ENCODE measurements at places on chromosomes 16 and 17.

GRCh38 chr16:74611721-74612120 is 4.8 kb upstream of the GLG1 start:
- no peak for DNase-seq

GRCh38 chr16:86462334-86463084 is 47.8 kb upstream of the FOXF1 start:
- no peak for DNase-seq

GRCh38 chr16:11194913-11195312 is 61.1 kb downstream of the SOCS1 start:
- DNase-seq = no peak

- no peak for DNase-seq
Observed at GRCh38 chr16:67534431-67534830, 5.8 kb downstream of the RIPOR1 start.

GRCh38 chr16:50478773-50479149 is 69.4 kb upstream of the NKD1 start:
- DNase-seq = no peak

DNA sequence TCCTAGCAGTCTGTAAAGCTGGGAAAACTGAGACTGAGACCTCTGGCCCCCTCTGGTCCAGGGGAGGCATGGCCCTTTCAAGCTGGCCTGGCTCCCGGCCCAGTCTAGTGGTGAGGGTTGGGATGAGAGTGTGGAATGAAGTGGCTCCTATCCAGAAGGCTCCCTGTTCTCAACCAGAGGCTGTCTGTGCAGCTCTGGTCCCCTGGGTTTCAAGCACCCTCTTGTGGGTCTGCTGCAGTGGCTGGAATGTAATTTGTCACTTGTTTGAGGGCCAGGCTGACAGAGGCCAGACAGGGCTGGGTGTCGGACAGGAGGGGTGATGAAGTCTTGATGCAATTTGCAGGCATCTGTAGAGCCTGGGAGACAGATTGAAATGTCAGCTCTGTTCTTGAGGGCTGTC is 22.1 kb upstream of the PHF12 start:
- no peak for DNase-seq

DNA sequence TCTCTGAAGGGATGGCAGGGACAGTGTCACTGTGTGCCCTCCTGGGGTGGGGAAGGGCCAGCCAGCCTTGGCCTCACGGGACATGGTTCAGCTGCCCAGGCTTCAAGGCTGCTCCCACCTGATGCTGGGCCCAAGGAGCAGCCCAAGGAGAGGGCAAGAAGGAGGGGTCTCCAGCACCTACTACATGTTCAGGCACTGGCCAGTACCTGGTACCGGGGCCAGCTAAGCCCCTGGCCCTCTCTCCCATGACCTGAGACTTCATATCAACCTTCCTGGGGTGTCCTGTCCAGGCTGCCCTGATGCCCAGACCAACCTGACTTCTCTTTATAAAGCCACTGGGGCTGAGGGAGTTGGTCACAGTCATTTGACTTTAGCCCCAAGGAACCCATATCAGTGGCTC is 1.3 kb downstream of the USH1G start:
- no peak for DNase-seq

- no peak for DNase-seq
Observed at GRCh38 chr17:30824002-30824355, 513 bp downstream of the CRLF3 start.

GRCh38 chr17:29103341-29103740 is 60.4 kb downstream of the PIPOX start:
- DNase-seq = no peak

- DNase-seq = no peak
Observed at GRCh38 chr16:1028524-1029258, 43.9 kb upstream of the SSTR5 start.

GRCh38 chr17:81888105-81888987 is 3.0 kb downstream of the ALYREF start:
- DNase-seq = no peak

DNA sequence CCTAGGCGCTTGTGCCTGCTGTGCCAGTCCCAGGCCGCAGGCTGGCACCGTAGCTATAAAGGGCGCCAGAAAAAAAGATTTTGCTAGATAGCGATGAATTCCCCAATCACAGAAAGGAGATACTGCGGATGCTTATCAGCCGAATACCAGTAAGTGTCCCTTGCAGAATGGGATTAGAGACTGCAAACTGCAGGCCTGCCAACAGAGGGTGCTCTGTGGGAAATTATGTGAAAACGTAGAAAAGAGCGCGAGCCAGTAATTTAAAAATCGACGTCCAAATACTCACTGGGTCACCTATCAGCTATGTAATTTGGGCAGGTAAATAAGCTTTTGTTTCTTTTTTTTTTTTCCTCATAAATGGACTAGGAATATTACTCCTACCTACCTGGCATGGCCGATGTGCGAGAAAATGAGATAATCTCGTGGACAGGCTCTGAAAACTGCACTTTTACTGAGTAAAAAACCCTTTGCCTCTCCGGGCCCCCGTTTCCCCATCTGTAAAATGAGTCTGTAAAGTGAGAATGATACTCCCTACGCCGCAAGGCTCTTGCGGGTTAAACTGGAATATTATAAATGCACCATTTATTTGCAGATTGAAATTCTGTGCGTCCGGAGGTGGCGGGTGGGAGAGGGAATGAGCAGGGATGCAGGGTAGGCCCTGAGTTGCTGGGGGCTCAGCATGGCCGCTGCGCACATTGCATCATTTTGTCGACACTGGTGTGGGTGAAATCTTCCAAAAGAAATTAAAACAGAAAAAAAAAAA is 1.2 kb upstream of the COG1 start:
- DNase-seq = peak; percentile 69

DNA sequence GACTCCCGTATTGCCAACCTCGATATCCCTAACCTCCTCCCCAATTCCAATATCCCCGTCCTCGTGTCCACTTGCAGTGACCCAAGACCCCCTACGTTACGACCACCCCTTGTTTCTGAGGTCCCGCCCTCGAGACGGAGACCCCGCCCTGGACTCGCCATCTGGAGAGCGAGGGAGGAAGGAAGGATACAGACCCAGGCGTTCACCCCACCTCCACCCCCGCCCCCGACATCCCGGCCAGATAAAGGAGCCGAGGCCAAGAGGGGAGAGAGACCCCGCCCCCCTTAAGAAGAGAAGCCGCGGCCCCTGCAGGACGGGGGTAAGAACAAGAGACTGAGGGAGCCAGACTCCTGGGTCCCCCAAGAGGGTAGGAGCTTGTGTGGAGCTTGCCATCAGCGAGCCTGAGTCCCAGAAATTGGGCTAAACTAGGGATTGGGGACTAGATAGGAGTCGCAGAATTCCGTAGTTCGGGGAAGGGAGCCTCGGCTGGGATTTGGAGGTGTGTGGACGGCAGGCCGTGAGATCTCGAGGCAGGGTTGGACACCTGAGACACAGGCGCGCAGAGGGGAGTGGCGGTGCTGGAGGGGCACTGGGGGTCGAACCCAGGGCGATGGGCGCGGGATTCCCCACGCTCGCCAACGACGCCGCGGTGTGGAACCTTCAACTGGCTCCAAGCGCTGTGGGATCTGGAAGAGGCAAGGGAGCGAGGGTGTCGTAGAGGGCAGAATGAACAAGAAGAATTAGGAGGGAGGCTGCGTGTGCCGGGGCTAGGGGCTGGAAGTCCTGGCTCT is at the start of gene BCL6B:
TSS of gene BCL6B (plus strand) at position 270 of the 791 bp plus-strand sequence. CDS start 622 bp downstream, outside the sequence.
- DNase-seq = no peak

- no peak for DNase-seq
Observed at GRCh38 chr16:90026135-90026534, 6.9 kb upstream of the DBNDD1 start.

DNA sequence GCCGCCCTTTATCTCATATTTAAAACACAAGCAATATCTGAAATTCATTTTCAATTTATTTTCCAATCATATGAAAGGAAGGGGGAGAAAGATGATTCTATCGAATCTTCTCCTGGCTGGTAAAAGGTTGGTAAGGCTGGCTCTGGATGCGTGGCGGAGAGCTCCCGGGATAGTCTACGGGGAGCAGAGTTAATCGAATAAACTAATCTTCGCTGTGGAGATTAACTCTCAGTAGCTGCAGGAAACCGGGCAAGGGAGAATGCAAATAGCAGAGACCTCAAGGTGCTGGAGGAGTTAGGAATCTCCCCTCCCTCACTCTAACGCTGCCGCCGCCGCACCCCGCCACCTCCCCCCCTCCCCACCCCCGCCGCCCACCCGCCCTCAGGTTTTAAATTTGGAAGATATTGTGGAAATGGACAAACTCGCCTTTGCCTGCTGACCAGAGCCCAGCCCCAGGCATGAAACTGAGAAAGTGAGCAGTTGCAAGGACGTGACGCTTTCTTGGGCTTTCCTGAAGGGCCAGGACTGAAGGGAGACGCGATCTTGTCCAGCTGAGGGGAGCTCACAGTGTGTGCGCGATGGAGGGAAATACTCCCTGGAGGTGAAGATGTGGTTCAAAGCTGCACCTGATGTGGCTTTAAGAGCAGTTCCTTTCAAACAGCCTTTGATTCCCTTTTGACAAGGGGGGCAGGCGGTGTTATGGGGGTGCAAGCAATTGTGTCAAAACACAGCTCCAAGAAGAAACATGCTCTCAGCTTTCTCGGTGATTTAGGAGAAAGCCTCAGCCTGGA is 308.2 kb upstream of the IRX3 start:
- no peak for DNase-seq

- DNase-seq = no peak
Observed at GRCh38 chr17:29571883-29572681, 3.6 kb downstream of the TP53I13 start.

DNA sequence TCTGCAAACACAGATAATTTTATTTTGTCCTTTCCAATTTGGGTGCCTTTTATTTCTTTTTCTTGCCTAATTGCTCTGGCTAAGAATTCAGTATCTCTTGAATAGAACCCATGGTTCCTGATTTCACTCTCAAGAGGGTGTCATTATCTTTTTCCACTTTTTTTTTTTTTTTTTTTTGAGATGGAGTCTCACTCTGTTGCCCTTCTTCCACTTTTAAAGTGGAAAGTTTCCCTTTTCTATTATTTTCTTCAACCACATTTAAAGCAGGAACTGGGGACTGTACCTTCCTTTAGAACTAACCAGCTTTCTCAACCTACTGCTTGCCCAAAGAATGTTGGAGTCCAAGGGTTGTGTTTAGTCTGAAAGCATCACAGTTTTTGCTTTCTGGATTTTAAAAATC is 31.1 kb downstream of the SLFN11 start:
- no peak for DNase-seq

GRCh38 chr16:88352261-88353200 is 30.2 kb upstream of the ZNF469 start:
- DNase-seq = no peak

DNA sequence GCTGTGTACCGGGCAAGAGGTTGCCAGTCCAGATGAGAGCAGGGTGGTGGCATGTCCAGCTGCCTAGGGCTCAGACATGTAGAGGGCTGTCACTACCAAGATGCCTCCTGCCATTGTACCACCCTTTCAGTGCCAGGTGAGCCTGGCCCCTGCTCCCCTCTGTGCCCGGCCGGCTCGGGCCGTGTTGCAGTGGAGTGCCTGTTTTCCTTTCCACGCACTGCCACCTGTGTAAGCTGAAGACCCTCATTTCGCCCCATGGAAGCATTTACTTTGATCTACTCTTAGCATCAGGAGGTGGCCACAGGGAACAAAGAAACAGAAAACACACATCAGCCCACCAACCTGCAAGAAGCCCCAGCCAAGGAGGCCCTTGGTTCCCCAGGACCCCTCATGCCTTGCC is 4.6 kb upstream of the RBFOX3 start:
- no peak for DNase-seq

GRCh38 chr17:8003594-8004181 is 1.3 kb downstream of the GUCY2D start:
- DNase-seq = no peak

GRCh38 chr16:54173490-54173889 is 113.1 kb downstream of the IRX3 start:
- DNase-seq = no peak
